ENCODE measurements at places on chromosomes 1 and 21. TPM values are rescaled to one million over a fixed set of nuclear protein-coding genes. Genes with fewer than 3 reads are reported as not detected.

The SLC16A4 gene
- polyA plus RNA-seq: 1.9 TPM

The AZIN2 gene
- not detected for polyA plus RNA-seq

DNA sequence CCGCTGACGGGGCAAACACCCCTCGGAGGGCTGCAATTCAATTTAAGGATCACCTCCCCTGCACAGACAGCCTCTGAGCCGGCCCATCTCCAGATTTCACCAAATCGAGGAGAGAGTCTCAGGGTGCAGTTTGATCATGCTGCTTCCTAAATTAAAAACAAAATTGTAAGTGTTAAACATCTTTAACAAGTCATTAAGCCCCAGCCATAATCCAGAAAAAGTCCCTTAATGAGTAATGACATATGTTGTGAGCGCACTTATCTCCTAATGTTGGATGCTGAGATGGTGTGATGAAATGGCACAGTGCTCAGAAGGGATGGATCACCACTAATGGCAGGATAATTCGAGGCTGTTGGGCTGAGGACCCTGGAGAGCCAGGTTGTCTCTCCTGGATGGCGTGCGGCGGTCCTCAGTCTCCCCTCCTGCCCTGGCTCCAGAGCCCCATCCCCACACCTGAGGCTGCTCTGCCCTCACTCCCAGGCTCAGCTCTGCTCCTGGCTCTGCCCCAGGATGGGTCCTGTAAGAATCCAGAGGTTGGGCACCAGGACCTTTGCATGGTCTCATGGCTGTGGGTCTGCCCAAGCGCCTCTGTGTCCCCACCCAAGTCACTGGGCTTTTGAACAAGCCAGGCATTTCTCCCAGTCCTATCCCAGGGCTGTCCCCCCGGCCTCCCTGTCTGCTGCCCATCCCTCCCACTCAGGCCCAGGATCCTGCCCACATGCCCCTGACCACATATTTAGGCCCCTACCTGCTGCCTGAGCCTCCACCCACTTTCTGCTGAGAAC, 224.4 kb upstream of the POU3F1 start:
- H3K4me3 ChIP-seq: no peak overlapping the region
- no peak overlapping the region for H3K27ac ChIP-seq
- DNase-seq: no peak
- no peaks in the 10 kb centered on the region for H3K4me1 ChIP-seq
- H3K27me3 ChIP-seq: peaks cover 33% of the 10 kb centered on the region

- no peak overlapping the region for H3K4me3 ChIP-seq
- DNase-seq: no peak
- H3K36me3 ChIP-seq: no peaks in the 10 kb centered on the region
- H3K27me3 ChIP-seq: peaks cover 18% of the 10 kb centered on the region
Observed at GRCh38 chr21:43825936-43826622, 36.7 kb downstream of the RRP1 start.

DNA sequence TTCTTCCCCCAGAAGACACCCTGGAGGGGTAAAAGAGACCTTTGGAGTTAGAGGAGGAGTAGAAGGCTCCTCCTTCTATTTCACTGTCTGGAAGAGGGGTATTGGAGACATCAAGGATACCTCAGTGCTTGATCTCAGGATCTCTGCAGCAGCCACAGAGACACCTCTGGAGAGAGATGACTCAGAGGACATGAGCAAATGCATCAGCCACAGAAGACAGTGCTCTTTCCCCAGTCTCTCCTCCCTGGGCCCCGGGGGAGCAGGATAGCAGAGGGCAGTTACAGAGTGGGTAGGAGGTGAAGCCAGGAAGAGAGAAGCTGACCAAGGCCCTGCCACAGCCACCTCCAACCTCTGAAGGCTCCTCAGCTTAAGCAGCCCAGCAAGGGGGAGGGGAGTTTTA, 15.3 kb upstream of the TEDDM1 start:
- DNase-seq: no peak
- H3K27me3 ChIP-seq: peaks cover 45% of the 10 kb centered on the region
- no peak overlapping the region for H3K27ac ChIP-seq

Data from naive B cell (primary cell).